Activated B cell treated with CpG ODN at 0.5 μM for 24 hours (primary cell): ENCODE measurements at places on chromosomes 1 and 21.

DNA sequence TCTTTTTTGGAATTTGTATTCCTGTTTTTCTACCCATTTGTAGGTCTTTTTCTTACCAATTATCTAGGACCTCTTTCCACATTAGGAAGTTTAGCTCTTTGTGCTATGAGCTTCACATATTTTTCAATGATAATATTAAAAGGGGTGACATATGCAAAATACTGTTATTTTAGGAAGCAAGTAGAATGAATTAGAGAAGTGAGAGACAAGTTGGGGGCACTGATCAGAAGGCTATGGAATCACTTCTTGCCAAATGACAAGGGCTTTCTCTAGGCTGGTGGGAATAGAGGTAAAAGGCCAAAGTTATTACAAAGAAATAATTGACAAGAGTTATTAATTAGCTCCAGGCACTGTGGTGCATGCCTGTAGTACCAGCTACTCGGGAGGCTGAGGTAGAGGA, 4.3 kb upstream of the BCAR3 start:
- DNase-seq: no peak

GRCh38 chr1:6208723-6209660, 3.1 kb downstream of the RNF207 start:
- no peak for DNase-seq

DNA sequence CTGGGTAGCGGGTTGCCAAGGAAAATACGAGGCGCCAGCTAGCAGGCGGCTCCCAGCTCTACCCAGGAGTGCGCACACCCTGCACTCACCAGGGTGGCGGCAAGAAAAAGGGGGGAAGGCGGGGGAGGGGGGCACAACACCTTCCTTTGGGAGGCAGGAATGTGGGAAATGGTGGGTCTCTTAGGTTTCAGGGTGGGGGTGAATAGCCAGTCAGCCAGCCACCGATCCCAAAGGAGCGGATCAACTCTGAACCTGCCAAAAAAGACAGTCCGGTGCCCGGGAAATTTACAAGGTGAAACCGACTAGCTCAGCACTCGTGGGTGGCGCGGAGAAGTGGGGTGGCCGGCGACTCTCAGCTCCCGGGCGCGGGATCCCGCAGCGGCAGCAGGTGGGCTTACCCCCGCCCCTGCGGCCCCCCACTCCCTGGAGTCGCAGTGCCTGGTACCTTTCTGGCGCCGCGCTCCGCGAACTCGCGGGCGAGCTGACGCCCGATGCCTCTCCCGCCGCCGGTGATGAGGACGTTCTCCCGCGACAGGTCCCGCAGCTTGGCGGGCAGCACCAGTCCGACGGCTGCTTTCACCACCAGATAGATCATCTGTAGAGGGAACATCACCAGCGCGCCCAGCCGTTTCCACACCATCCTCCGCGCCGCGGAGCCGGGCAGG, 1.2 kb downstream of the DHRS3 start:
- no peak for DNase-seq

- no peak for DNase-seq
These were observed 35.4 kb upstream of the DSCAM start for GRCh38 chr21:40882192-40882915.

DNA sequence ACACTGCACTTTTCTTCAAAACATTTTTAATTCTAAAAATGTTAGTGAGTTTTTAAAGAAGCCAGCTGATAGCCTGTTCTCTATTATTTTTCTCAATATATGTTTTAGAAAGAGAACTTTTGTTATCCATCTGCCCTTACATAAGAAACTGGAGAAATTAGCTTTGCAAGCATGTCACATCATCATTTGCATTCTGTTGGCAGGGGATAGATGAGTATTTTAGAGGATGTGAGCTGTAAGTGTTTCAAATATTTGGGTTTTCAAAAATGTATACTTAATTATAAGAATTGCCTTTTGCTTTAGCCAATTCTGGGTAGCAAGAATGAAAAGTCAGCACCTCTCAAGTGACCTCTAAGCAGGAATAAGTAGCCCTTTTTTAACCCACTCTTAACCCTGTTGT, 7.4 kb downstream of the NFIA start:
- DNase-seq: no peak

DNA sequence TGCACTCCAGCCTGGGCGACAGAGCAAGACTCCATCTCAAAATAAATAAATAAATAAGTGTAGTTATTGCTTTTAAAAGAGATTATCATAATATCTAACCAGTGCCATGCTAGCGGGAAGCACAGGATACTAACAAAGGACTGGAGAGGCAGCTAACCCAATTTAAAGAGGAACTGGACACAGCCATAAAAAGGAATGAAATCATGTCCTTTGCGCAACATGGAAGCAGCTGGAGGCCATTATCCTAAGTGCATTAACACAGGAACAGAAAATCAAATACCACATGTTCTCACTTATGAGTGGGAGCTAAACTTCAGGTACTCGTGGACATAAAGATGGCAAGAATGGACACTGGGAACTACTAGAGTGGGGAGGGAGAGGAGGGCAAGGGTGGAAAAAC, 54.9 kb downstream of the TM2D1 start:
- DNase-seq: no peak

DNA sequence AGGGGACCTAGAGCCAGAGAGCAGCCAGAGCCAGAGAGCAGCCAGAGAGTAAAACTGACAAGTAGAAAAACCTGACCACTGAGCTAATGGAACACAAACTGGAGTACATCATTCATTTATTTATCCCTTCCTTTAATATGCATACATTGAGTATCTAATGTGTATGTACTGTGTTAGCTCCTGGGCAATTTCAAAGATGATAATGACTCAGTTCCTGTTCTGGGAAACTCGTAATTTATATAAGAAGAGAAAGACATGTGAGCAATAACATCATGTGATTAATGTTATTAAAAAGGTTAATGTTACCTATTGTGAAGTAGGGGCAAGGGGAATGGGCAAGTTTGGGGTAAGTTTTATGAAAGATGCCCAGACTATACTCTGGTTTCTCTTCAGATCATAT, 199.9 kb downstream of the TNR start:
- DNase-seq: no peak

- no peak for DNase-seq
These were observed 3.1 kb upstream of the BLACAT1 start for GRCh38 chr1:205458777-205459566.

DNA sequence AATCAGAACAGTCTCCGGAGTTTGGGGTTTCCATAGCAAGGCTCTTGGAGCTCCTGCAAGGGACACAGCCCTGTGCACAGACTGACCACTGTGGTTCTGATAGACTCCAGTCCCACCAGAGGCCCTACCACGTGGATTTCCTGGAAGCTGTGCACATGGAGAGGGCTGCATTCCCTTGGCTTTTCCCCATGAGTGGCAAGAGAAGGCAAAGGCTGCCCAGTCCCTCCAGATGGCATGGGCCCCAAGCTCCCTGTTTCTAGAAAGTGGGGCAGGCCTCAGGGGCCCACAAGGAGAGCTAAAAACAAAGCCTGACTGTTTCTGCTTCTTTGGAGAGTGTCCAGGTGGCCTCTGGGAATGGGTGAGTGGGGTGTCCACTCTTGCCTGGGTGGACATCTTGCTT, 87.5 kb downstream of the DDX20 start:
- no peak for DNase-seq

DNA sequence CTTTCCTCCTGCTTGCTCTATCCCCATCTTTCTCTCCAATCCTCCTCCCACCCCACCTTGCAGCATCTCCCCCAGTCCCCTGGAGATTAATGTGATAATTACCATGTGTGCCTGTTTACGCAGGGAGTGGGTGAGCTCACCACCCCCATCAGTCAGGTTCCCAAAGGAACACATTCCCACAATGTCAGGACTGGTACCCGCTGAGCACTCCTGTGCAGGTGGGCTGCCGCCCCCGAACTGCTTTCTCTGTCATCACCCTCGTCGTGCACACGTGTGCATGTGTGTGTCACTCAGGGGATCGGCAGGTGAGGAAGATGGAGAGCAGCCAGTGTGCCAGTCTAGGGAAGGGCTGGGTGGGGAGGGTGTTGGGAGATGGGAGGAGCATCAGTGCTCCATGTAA, 163.4 kb downstream of the CACNA1E start:
- no peak for DNase-seq

DNA sequence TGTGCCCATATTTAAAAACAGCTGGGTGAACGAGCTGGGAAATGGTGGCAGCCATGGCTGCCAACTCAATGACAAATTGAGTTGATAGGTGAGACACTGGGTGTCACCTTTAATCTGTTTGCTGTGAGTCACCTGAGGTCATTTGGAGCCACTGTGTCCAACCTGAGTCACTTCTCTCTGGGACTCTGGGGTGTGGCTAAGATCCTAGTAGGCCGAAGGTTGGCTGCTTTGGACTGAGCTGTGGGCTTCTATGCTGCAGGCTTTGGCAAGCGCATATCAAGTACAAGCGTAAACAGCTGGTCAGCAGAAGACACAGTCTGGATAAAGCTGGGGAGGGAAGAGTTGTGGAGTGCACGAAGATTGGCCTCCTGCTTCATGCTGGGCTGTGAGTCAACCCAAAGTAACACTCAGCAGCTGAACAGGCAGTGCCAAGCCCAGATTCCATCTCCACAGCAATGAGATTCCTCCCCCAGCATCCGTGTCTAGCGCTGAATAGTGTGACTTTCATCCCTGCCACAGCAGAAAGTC, 24.0 kb downstream of the TEX35 start:
- no peak for DNase-seq

DNA sequence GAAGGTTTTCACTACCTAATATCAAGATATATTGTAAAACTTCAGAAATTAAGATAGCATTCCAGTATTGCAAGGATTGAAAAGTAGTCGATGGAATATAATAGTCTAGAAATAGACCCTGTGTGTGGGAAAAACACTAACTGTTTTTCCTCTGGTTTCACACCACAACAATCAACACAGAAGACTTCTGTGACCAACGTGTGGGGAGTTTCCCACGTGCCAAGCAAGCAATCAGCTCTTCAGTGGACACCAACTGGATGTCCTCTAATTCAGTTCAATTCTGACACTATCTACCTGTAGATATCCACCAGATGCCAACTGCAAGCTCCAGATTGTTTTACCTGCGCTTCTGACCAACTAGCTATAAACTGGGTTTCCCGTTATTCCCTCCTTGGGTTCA, 12.1 kb downstream of the CD244 start:
- no peak for DNase-seq

DNA sequence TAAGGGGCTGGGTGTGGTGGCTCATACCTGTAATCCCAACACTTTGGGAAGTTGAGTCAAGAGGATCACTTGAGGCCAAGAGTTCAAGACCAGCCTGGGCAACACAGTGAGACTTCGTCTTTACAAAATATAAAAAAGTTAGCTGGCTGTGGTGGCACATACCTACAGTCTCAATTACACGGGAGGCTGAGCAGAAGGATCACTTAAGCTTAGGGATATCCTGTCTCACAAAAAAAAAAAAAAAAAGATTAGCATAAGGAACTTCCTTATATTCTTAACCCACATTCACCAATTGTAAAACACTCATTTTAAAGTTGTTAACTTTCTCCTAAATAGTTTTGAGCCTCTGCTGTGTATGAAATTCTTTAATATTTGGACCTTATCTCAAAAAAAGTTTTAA, 53.1 kb downstream of the ABCD3 start:
- no peak for DNase-seq

GRCh38 chr21:18041012-18041411, 203.6 kb upstream of the CHODL start:
- no peak for DNase-seq

DNA sequence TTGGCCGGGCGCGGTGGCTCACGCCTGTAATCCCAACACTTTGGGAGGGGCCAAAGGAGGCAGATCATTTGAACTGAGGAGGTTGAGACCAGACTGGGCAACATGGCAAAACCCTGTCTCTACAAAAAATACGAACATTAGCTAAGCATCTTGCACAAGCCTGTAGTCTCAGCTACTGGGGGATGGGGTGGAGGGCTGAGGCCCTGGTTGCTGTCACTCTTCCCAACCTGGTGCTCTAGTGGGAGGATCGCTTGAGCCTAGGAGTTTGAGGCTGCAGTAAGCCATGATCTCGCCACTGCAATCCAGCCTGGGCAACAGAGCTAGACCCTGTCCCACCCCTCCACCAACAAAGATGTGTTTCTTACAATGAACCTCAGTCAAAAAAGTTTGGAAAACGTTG, 2.8 kb downstream of the PHGDH start:
- no peak for DNase-seq

DNA sequence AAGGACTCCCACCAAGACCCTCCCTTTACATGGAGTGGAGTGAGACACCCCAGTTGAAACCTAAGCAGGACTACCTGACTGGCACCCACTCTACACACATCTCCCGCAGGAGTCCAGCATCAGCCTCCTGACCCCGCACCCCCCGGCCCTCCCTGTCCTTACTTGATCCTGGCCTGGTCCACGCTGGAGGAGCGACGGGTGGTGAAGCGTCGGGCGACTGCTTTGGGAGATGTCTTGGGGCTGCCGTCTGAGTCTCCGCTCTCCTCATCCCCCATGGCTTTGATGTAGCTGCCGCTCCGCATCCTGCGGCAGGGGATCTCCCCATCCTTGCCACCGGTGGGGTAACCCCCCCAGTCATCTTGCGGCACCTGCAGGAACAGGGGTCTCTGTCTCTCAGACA, 29.5 kb downstream of the DLGAP3 start:
- DNase-seq: no peak

GRCh38 chr1:41639332-41639936, 155.0 kb upstream of the EDN2 start:
- no peak for DNase-seq

- DNase-seq: no peak
These were observed 37.7 kb downstream of the NKAIN1 start for GRCh38 chr1:31201931-31202360.

GRCh38 chr1:171740356-171740863, 1.5 kb downstream of the VAMP4 start:
- DNase-seq: no peak

GRCh38 chr1:13514821-13515220, 1.0 kb upstream of the LRRC38 start:
- no peak for DNase-seq

DNA sequence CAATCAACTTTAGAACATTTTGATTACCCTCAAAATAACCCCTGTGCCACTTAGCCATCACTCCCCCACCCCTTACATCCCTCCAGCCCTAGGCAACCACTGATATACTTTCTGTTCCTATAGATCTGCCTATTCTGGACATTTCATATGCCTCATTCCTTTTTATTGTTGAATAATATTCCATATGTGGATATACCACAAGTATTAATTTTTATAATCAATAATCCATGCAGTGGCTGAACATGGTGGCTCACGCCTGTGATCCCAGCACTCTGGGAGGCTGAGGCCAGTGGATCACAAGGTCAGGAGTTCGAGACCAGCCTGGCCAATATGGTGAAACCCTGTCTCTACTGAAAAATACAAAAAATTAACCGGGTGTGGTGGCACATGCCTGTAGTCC, 20.1 kb upstream of the MED18 start:
- DNase-seq: no peak

GRCh38 chr21:15141261-15141970, 76.6 kb upstream of the NRIP1 start:
- DNase-seq: no peak

DNA sequence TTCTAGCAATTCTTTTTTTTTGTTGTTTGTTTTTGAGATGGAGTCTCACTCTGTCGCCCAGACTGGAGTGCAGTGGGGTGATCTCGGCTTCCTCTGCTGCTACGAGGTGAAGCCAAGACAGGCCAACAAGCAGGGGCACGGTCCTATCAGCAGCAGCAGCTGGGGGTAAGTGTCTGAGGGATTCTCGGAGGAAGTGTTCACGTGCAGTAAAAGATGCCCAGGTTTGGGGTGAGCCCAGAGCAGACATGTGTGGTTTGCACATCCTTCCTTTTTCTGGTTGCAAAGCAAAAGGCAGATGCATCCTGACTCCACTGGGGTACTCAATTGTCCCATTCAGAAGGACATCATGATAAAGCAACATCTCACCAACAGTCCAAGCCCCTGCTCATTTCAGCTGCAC, 27.7 kb downstream of the PIGP start:
- no peak for DNase-seq
